ENCODE measurements at places on chromosomes 13 and 19. TPM values are rescaled to one million over a fixed set of nuclear protein-coding genes. Genes with fewer than 3 reads are reported as not detected.

The TUBA3C gene
- total RNA-seq: not detected

The CYSLTR2 gene
- total RNA-seq: not detected

The SHANK1 gene
- 2.1 TPM for total RNA-seq

The CD22 gene
- 0.56 TPM for total RNA-seq

The FREM2 gene
- total RNA-seq: not detected

The PDX1 gene
- not detected for total RNA-seq

The C19orf33 gene
- not detected for total RNA-seq

The FLT3LG gene
- total RNA-seq: 3.3 TPM

The ZNF813 gene
- 3.7 TPM for total RNA-seq

The CYP2F1 gene
- total RNA-seq: not detected

The SLC25A41 gene
- not detected for total RNA-seq

The CACNG7 gene
- total RNA-seq: 0.13 TPM

The RANBP3 gene
- total RNA-seq: 32.5 TPM

The ADAT3 gene
- 1.7 TPM for total RNA-seq

The NECTIN2 gene
- 51.3 TPM for total RNA-seq

The IL17D gene
- total RNA-seq: 5.3 TPM

The NLRP9 gene
- not detected for total RNA-seq

The FPR3 gene
- total RNA-seq: under 0.01 TPM

The PRTN3 gene
- total RNA-seq: not detected

The ICAM3 gene
- total RNA-seq: 15.2 TPM

The CEACAM4 gene
- not detected for total RNA-seq

The LILRA5 gene
- not detected for total RNA-seq

The RXFP2 gene
- not detected for total RNA-seq

The MAP4K1 gene
- total RNA-seq: not detected

The FAM174C gene
- total RNA-seq: 18.6 TPM

The PNMA8A gene
- 4.8 TPM for total RNA-seq

The SYNE4 gene
- 0.25 TPM for total RNA-seq

The ZNF17 gene
- 11.7 TPM for total RNA-seq

The PLEKHF1 gene
- 27.5 TPM for total RNA-seq

The NLRP4 gene
- not detected for total RNA-seq

The LENG9 gene
- 10.4 TPM for total RNA-seq

The IL12RB1 gene
- total RNA-seq: 0.26 TPM

The SLC15A1 gene
- total RNA-seq: under 0.01 TPM

The HCST gene
- 1.2 TPM for total RNA-seq

The FGF22 gene
- total RNA-seq: 0.26 TPM

The LILRB5 gene
- not detected for total RNA-seq

The KLF1 gene
- not detected for total RNA-seq

The ZNF763 gene
- 2.4 TPM for total RNA-seq

The PRRG2 gene
- 0.92 TPM for total RNA-seq

The PRSS57 gene
- not detected for total RNA-seq

The SIAH3 gene
- not detected for total RNA-seq

The FBXO27 gene
- total RNA-seq: 1.2 TPM

The SIGLEC6 gene
- total RNA-seq: not detected

The ASPDH gene
- total RNA-seq: not detected

The ZNF418 gene
- 8.0 TPM for total RNA-seq
